ENCODE measurements at places on chromosomes 4 and X.

DNA sequence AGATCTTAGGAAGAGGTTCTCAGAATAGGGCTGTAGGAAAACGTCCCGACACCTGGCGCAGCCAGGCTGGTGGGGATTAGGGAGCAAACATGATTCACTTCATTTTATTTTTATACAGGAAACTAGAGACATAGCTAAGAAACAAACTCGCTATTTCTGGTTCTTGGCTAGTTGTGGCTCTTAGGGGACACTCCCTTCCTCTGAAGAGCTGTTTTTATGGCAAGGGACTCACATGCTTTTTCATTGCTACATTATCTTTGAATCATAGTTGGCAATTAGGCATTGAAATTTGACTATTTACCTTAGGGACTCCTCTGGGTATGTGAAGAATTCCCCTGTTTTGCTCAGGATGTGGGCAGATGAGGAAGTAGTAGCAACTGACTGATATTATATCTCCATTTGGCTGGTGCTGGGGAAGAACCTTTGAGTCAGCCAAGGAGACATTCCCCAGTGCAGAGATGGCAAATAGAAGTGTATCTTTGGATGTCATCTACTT lies 174.5 kb downstream of the SMIM20 start:
- DNase-seq: no peak

DNA sequence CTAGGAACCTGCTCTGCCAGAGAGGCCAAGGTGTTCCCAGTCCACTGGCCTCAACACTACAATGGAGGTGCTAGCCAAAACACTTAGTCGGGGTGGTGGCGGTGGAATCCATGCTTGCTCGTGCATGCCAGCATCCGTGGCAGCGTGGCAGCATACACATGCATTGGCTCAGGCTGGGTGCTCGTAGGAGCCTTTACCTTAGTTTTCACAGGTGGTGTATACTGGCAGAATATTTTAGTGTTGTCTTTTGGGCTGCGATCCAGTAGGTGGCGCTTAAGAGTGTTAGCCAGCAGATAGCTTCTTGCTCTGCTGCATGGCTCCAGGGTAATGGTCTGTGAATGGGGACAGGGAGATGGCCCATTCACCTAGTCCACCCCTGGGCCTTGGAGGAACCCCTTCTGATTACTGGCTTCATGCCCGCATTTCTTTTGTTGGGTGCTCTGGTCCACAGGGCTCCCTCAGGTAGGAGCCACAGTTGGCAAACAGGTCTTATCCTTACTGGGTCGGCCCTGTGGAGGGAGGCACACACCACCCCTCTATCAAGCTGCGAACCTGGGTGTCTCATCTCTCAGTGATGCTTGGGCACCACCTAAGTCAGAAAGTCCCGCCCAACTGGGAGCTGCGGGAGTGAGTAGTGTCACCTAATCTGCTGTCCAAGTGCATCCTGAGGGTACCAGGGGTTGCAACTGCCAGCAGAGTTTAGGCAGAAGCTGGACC lies 40.0 kb downstream of the RIPPLY1 start:
- DNase-seq: no peak

- DNase-seq: no peak
Observed at GRCh38 chr4:152408514-152409327, 127.2 kb downstream of the FBXW7 start.

- DNase-seq: no peak
Observed at GRCh38 chr4:90234916-90235547, 107.8 kb downstream of the CCSER1 start.
